ENCODE measurements at places on chromosomes 12 and 14. TPM values are rescaled to one million over a fixed set of nuclear protein-coding genes. Genes with fewer than 3 reads are reported as not detected.

The GPR162 gene
- 2.3 TPM for total RNA-seq

The EPYC gene
- not detected for total RNA-seq

The ACSS3 gene
- 0.30 TPM for total RNA-seq

The C3AR1 gene
- not detected for total RNA-seq

The AQP2 gene
- not detected for total RNA-seq

The SPX gene
- total RNA-seq, result 0.76 TPM

The RPL10L gene
- not detected for total RNA-seq

The SLC5A8 gene
- total RNA-seq, result not detected

The ADCY6 gene
- total RNA-seq, result 24.9 TPM

The POTEG gene
- not detected for total RNA-seq

The MARK3 gene
- total RNA-seq, result 72.5 TPM

The LRFN5 gene
- total RNA-seq, result not detected

The NAV3 gene
- 7.8 TPM for total RNA-seq

The EFS gene
- total RNA-seq, result 0.10 TPM

The LRP1-AS gene
- not detected for total RNA-seq

The GUCY2C gene
- total RNA-seq, result not detected

The MYBPC1 gene
- not detected for total RNA-seq

The OTX2 gene
- not detected for total RNA-seq

The GRIN2B gene
- 14.2 TPM for total RNA-seq

The RHOJ gene
- total RNA-seq, result not detected

The GPX2 gene
- total RNA-seq, result 0.61 TPM

The NPFF gene
- total RNA-seq, result not detected

The MGST1 gene
- total RNA-seq, result 111 TPM

The ADGRD1 gene
- 0.44 TPM for total RNA-seq

The BCL2L14 gene
- 0.30 TPM for total RNA-seq

The KLRC1 gene
- not detected for total RNA-seq

The BHLHE41 gene
- 4.7 TPM for total RNA-seq

The RNFT2 gene
- total RNA-seq, result 34.9 TPM

The ESR2 gene
- total RNA-seq, result 0.32 TPM

The CCDC175 gene
- not detected for total RNA-seq

Measured in HCT116 (cell line).